Activated T-cell treated with anti-CD3 and anti-CD28 coated beads, Interleukin-2, amount 50 U/mL, for 24 hours (primary cell): ENCODE measurements at places on chromosomes 16 and 17.

GRCh38 chr16:76988526-76988925 lies 202.5 kb upstream of the MON1B start:
- H3K27ac ChIP-seq: no peak overlapping the region
- no peaks in the 10 kb centered on the region for H3K4me1 ChIP-seq
- no peaks in the 10 kb centered on the region for H3K27me3 ChIP-seq

DNA sequence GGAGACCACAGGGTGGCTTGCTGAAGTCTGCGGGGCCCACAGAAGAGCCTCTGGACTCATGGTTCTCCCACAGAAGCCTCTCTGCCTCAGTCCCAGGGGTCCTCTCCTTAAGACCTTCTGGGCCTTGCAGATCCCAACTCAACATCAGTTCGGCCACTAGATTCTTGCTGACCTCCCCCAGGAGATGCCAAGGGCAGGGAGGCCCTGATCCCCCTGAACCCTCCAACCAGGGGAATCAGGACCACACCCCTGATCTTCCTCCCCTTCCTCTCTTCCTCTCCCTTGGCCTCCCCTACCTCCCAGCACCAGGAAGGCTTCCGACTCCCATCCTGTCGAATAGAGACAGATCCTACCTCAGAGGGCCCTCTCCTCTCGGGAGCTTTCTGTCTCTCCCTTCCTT lies 53.4 kb downstream of the NOS2 start:
- no peak overlapping the region for H3K4me3 ChIP-seq
- no peak for DNase-seq
- H3K36me3 ChIP-seq: no peaks in the 10 kb centered on the region
- H3K27ac ChIP-seq: no peak overlapping the region

GRCh38 chr17:2064520-2064971 lies 9.6 kb downstream of the HIC1 start:
- DNase-seq: no peak
- peaks cover under 1% of the 10 kb centered on the region for H3K27me3 ChIP-seq
- peaks cover 98% of the 10 kb centered on the region for H3K36me3 ChIP-seq
- no peak overlapping the region for H3K4me3 ChIP-seq

GRCh38 chr16:85047867-85048455 lies 20.4 kb downstream of the KIAA0513 start:
- no peaks in the 10 kb centered on the region for H3K27me3 ChIP-seq
- H3K4me1 ChIP-seq: peaks cover 42% of the 10 kb centered on the region
- no peak for DNase-seq
- H3K36me3 ChIP-seq: peaks cover 8% of the 10 kb centered on the region
- H3K27ac ChIP-seq: no peak overlapping the region

- H3K4me3 ChIP-seq: no peak overlapping the region
- H3K27ac ChIP-seq: no peak overlapping the region
- H3K4me1 ChIP-seq: peaks cover 20% of the 10 kb centered on the region
Observed at GRCh38 chr17:685006-685405, 29.6 kb downstream of the VPS53 start.

GRCh38 chr16:56764835-56765234 lies 34.9 kb downstream of the NUP93 start:
- peaks cover 73% of the 10 kb centered on the region for H3K36me3 ChIP-seq
- H3K4me3 ChIP-seq: no peak overlapping the region
- peaks cover 13% of the 10 kb centered on the region for H3K4me1 ChIP-seq
- H3K27ac ChIP-seq: no peak overlapping the region

DNA sequence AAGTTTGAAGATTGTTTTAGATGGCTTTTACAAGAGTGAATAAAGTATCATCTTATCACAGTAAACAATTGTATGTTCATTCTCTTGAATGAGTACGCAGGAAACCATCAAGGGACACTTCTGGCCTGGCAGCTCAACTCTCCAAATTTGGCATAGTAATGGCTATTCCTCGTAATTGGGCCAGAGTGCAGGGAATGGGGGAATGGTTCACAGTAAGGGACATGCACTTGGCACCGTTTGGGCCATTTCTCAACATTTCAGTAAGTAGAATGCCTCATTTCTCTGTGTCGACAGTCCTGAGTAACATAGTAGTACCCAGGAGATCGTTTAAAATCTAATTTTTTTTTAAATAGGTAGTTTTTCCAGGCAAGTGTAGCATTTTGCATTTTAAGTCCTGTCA lies 309.6 kb downstream of the KCNJ2 start:
- no peaks in the 10 kb centered on the region for H3K36me3 ChIP-seq
- H3K27ac ChIP-seq: no peak overlapping the region
- no peaks in the 10 kb centered on the region for H3K4me1 ChIP-seq

- peak overlapping the region; percentile 67 for H3K27ac ChIP-seq
- DNase-seq: peak; percentile 69
- no peaks in the 10 kb centered on the region for H3K36me3 ChIP-seq
- H3K4me3 ChIP-seq: peak overlapping the region; percentile 70
Observed at GRCh38 chr17:57045868-57046704, 39.0 kb upstream of the AKAP1 start.

- H3K27ac ChIP-seq: no peak overlapping the region
- H3K27me3 ChIP-seq: no peaks in the 10 kb centered on the region
- H3K4me1 ChIP-seq: no peaks in the 10 kb centered on the region
- no peak for DNase-seq
- H3K36me3 ChIP-seq: no peaks in the 10 kb centered on the region
Observed at GRCh38 chr16:52618753-52619497, 72.0 kb upstream of the TOX3 start.

DNA sequence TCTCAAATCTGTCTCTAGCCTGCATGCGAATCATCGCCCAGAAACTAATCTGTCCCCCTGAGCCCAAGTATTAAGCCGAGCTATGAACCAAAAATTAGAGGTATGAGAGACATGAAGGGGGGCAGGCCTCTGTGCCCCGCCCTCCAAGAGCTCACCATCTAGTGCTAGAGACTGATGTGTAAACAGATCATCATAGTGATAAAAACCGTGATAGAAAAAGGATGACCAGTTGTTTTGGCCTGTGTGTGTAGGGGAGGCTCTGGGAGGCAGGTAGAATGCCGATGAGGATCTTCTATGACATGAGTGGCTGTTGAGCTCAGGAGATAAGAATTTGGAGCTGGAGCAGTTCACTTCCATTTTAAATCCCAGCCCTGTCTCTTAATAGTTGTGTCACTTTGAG lies 89.1 kb upstream of the TBX2 start:
- H3K36me3 ChIP-seq: no peaks in the 10 kb centered on the region
- DNase-seq: no peak
- no peak overlapping the region for H3K27ac ChIP-seq
- no peaks in the 10 kb centered on the region for H3K4me1 ChIP-seq
